Dermis blood vessel endothelial cell (primary cell): ENCODE measurements at places on chromosomes 5 and 9. TPM values are rescaled to one million over a fixed set of nuclear protein-coding genes. Genes with fewer than 3 reads are reported as not detected.

SEMA5A gene
- 0.14 and 0.17 TPM in 2 replicates for total RNA-seq

- DNase-seq, result no peak
Measured at GRCh38 chr9:35603506-35603985, 1.5 kb upstream of the TESK1 start.

DNA sequence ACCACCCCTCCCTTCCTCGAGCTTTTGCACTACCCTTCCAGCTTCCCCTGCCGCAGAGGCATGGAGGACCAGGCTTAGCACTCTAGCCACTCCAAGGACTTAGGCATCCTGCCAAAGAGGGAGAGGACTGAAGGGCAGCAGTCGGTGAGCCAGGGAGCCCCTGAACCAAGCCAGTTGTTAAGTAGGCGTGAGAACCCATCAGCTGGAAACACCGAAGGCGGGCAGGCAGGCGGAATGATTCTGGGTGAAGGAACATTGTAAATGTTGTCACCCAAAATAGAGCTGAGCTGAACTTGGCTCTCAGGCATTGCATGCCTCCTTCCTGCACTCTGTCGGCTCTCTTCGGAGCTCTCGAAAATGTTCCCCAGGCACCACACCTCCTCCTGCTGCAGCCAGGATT lies 42.8 kb downstream of the NRG2 start:
- no peak for DNase-seq

DNA sequence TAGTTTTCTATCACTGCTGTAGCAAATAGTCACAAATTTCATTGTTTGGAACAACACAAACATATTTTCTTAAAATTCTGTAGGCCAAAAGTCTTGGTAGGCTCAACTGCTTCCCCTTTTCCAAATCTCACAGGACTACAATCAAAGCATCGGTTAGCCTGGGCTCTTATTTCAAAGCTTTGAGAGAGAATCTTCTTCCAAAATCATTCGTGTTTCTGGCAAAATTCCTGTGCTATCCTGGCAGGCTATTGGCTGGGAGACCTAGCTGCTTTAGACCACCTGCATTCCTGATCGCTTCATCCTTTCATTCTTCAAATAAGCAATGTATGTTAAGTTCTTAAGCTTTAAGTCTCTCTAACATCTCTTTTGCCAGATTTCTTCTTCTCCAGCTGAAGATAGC lies 629.8 kb upstream of the CDH18 start:
- DNase-seq, result no peak

KIF20A gene
- 18.9 and 109 TPM in 2 replicates for total RNA-seq

DNA sequence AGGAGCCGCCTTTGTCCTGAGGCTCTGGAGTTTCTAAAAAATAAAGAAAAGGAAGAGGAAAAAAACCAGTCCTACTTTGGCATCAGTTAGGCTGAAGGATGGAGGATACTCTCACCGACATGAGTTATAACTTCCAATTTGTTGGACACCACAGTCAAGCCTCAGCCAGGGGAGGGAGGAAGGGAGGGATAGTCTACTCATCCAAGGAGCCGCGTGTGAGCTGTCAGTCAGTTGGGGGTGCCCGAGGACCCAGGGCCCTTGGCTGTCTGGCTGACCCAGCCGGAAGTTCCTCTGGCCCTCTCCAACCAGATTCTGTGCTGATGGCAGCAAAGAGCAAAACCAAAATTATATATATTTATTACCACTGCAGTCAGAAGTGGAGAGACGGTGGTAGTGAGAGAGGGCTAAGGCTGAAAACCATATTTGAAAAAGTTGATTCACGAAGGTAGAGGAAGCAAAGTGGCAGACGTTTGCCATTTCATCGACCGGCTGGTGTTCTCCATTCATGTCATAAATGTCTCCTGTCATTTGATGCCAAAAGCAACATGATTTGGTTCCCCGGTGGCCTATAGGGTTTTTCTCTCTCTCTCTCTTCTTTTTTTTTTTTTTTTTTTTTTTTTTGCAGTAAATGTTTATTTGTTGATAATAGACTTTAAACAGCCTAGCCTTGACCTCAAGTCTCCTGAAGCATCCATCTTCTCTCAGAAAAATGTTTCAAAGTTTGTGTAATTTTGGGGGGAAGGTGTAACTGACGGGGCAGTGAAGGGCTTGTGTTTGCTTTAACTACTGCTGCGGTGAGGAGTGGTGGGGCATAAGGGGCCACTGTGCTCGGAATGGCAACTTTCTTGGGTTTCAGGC lies 7.6 kb downstream of the LMX1B start:
- DNase-seq, result no peak

PLAC8L1 gene
- total RNA-seq, result not detected in 2 replicates

SLC46A2 gene
- total RNA-seq, result not detected in 2 replicates

CDH12 gene
- total RNA-seq, result not detected in 2 replicates

TMEM267 gene
- total RNA-seq, result 5.8 and 10.2 TPM in 2 replicates

DNA sequence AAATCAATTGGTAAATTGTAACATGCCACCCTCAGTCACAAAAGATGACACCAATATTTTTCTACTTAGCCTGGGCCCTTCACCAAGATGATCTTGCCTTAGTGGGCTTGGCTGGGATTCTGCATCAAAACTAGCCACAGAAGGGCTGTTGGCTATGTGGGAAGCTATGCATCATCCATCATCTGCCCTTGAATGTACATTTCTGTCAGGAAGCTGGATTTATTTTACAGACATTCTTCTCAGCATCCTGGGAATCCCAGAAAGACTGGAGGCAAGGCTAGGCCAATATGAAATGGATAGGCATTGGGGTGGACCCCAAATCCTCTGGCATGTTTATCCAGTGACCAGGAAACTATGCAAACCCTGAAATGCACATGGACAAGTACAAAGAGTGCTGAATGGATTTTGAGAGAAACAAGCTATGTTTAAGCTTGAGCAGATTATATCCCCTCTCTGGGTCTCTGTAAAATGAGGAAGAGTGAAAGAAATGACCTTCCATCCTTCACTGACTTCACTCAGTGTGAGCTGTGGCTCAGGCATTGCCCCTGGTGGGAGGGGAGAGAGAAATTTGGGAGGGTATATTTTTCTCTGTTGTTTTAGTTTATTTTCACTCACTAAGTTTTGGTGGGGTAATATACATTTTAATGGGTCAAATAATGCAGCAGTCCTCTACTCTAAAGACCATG lies 283.6 kb downstream of the EBF1 start:
- DNase-seq, result no peak

PCDHA6 gene
- 0.09 and 0.17 TPM in 2 replicates for total RNA-seq

GRCh38 chr5:81212211-81212751 lies 20.8 kb upstream of the CKMT2 start:
- no peak for DNase-seq
